ENCODE measurements at places on chromosomes 16 and 17. TPM values are rescaled to one million over a fixed set of nuclear protein-coding genes. Genes with fewer than 3 reads are reported as not detected.

- H3K4me3 ChIP-seq: no peak overlapping the region
- no peak overlapping the region for H3K27ac ChIP-seq
- no peaks in the 10 kb centered on the region for H3K4me1 ChIP-seq
- no peaks in the 10 kb centered on the region for H3K27me3 ChIP-seq
- no peaks in the 10 kb centered on the region for H3K36me3 ChIP-seq
- no peak for DNase-seq
Observed at GRCh38 chr17:7634384-7634783, 4.4 kb downstream of the SHBG start.

GRCh38 chr16:4344983-4345835 is 5.9 kb downstream of the PAM16 start:
- no peak overlapping the region for H3K27ac ChIP-seq
- H3K36me3 ChIP-seq: peaks cover 7% of the 10 kb centered on the region
- H3K4me3 ChIP-seq: no peak overlapping the region
- no peak for DNase-seq
- no peaks in the 10 kb centered on the region for H3K27me3 ChIP-seq
- H3K4me1 ChIP-seq: peaks cover 25% of the 10 kb centered on the region

GRCh38 chr16:73692861-73693260 is 603.8 kb upstream of the PSMD7 start:
- DNase-seq: no peak
- H3K36me3 ChIP-seq: no peaks in the 10 kb centered on the region
- no peaks in the 10 kb centered on the region for H3K4me1 ChIP-seq
- no peak overlapping the region for H3K4me3 ChIP-seq
- no peak overlapping the region for H3K27ac ChIP-seq
- no peaks in the 10 kb centered on the region for H3K27me3 ChIP-seq

GRCh38 chr17:39195568-39196160 is 1.8 kb downstream of the CACNB1 start:
- H3K36me3 ChIP-seq: peaks cover 28% of the 10 kb centered on the region
- peak overlapping the region; percentile 92 for H3K27ac ChIP-seq
- H3K4me3 ChIP-seq: peak overlapping the region; percentile 82
- H3K4me1 ChIP-seq: peaks cover 55% of the 10 kb centered on the region
- H3K27me3 ChIP-seq: no peaks in the 10 kb centered on the region

GRCh38 chr17:75546181-75546580 is 20.7 kb downstream of the LLGL2 start:
- H3K27ac ChIP-seq: no peak overlapping the region
- no peak for DNase-seq
- H3K36me3 ChIP-seq: no peaks in the 10 kb centered on the region
- no peak overlapping the region for H3K4me3 ChIP-seq

- no peak overlapping the region for H3K4me3 ChIP-seq
- no peaks in the 10 kb centered on the region for H3K36me3 ChIP-seq
- no peaks in the 10 kb centered on the region for H3K27me3 ChIP-seq
- H3K27ac ChIP-seq: no peak overlapping the region
- H3K4me1 ChIP-seq: peaks cover 12% of the 10 kb centered on the region
Observed at GRCh38 chr17:357644-358043, 5.0 kb upstream of the RPH3AL start.

GRCh38 chr16:88672776-88673175 is 9.9 kb upstream of the MVD start:
- H3K27me3 ChIP-seq: no peaks in the 10 kb centered on the region
- no peaks in the 10 kb centered on the region for H3K4me1 ChIP-seq
- no peaks in the 10 kb centered on the region for H3K36me3 ChIP-seq
- H3K4me3 ChIP-seq: no peak overlapping the region
- H3K27ac ChIP-seq: no peak overlapping the region

Gene PRSS53
- total RNA-seq: 13.7 TPM

DNA sequence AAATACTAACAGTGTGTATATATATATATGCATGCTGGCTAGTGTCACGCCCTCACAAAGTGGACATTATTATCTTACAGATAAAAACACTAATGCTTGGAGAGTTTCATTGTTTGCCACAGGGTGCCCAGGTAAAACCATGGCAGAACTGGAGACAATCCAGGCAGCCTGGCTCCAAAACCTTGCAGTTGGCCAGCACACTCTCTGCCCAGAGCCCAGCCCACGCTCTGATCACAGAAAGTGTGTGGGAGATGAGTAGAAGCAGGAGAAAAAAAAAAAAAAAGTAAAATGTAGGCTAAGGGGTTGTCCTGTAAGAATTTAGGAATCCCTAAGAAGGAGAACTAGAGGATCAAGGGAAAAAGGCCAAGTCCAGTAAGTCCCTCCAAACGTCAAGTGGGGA is 538.0 kb downstream of the CDH13 start:
- no peak overlapping the region for H3K4me3 ChIP-seq
- no peaks in the 10 kb centered on the region for H3K36me3 ChIP-seq
- H3K27ac ChIP-seq: no peak overlapping the region
- no peak for DNase-seq
- H3K4me1 ChIP-seq: no peaks in the 10 kb centered on the region
- H3K27me3 ChIP-seq: no peaks in the 10 kb centered on the region

Gene OR1E2
- not detected for total RNA-seq

Gene CCDC154
- 0.63 TPM for total RNA-seq

GRCh38 chr17:7139400-7139799 is 24.8 kb upstream of the ASGR2 start:
- no peaks in the 10 kb centered on the region for H3K4me1 ChIP-seq
- H3K27me3 ChIP-seq: no peaks in the 10 kb centered on the region
- H3K4me3 ChIP-seq: no peak overlapping the region
- DNase-seq: no peak
- no peak overlapping the region for H3K27ac ChIP-seq

Gene BCO1
- total RNA-seq: not detected

GRCh38 chr17:49431743-49432142 is 17.1 kb upstream of the PHB1 start:
- no peaks in the 10 kb centered on the region for H3K27me3 ChIP-seq
- no peaks in the 10 kb centered on the region for H3K36me3 ChIP-seq
- H3K4me1 ChIP-seq: no peaks in the 10 kb centered on the region
- no peak overlapping the region for H3K4me3 ChIP-seq

Gene SRL
- 0.68 TPM for total RNA-seq

Gene RRN3
- 30.2 TPM for total RNA-seq

DNA sequence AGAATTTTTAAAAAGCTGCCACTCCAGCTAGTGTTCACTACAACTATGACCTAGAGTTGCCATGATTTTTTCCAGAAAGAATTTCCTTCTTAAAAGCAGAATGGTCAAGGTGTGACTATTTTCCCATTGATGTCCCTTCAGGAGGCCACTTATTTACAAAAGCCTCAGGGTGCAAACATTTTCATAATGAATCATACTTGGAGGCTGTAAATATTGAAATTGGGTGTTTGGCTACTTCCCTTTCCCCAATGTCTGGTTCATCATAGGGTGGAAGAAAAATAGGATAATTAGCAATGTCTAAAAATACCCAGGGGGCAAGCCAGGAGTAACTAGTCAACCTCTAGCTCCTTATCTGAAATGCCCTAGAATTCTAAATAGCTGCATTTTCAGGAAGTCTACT is 18.8 kb downstream of the AXIN2 start:
- H3K4me3 ChIP-seq: no peak overlapping the region
- peaks cover 27% of the 10 kb centered on the region for H3K4me1 ChIP-seq
- peaks cover 7% of the 10 kb centered on the region for H3K36me3 ChIP-seq
- H3K27ac ChIP-seq: no peak overlapping the region

GRCh38 chr16:48102083-48103008 is 53.4 kb downstream of the ABCC12 start:
- DNase-seq: no peak
- H3K4me3 ChIP-seq: no peak overlapping the region
- H3K36me3 ChIP-seq: no peaks in the 10 kb centered on the region
- no peaks in the 10 kb centered on the region for H3K27me3 ChIP-seq
- H3K4me1 ChIP-seq: no peaks in the 10 kb centered on the region
- no peak overlapping the region for H3K27ac ChIP-seq

DNA sequence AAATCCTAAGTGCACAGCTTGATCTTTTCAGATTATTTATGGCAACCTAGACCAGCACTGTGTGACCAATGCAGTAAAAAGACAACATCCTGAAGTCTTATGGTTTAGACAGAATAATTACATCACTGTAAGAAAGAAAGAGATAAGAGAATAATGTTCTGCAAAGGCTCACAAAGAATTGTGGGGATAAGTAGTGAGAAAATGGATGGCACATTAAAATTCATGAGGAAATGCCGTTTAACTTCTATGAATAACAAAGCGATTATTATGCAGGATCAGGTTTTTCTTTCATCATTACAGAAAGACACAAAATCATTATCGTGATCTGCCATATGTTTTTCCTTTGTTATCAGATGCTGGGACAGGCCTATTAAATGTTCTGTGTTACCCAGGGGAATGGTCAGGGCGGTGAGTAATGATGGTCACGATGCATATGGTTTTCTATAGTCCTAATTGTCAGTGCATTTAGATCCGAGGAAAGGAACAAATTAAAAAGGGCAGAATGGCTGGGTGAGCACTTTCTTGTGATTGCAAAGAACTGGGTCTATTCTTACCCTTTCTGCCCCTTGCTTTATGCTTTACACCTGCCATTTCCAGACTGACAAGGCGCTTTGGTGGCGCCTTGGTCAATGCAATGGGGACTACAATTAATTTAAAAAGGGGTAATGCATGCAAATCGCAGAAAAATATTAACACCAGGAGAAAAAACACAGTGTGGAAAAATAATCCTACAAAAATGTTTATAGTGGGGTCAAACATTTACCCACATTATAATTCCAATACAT is 18.1 kb upstream of the DHX40 start:
- H3K27me3 ChIP-seq: no peaks in the 10 kb centered on the region
- H3K4me1 ChIP-seq: peaks cover 12% of the 10 kb centered on the region
- H3K36me3 ChIP-seq: no peaks in the 10 kb centered on the region
- H3K27ac ChIP-seq: no peak overlapping the region

- H3K27ac ChIP-seq: no peak overlapping the region
- no peaks in the 10 kb centered on the region for H3K27me3 ChIP-seq
- no peaks in the 10 kb centered on the region for H3K36me3 ChIP-seq
- DNase-seq: no peak
- H3K4me3 ChIP-seq: no peak overlapping the region
Observed at GRCh38 chr17:15955793-15956541, 11.0 kb downstream of the ADORA2B start.

GRCh38 chr17:37744961-37745800 is at the start of gene HNF1B:
HNF1B (minus strand) TSS chr17:37745059; CDS start chr17:37744884, 175 bp downstream.
- no peaks in the 10 kb centered on the region for H3K36me3 ChIP-seq
- H3K27me3 ChIP-seq: peaks cover 35% of the 10 kb centered on the region
- DNase-seq: no peak
- H3K4me1 ChIP-seq: peaks cover 20% of the 10 kb centered on the region

DNA sequence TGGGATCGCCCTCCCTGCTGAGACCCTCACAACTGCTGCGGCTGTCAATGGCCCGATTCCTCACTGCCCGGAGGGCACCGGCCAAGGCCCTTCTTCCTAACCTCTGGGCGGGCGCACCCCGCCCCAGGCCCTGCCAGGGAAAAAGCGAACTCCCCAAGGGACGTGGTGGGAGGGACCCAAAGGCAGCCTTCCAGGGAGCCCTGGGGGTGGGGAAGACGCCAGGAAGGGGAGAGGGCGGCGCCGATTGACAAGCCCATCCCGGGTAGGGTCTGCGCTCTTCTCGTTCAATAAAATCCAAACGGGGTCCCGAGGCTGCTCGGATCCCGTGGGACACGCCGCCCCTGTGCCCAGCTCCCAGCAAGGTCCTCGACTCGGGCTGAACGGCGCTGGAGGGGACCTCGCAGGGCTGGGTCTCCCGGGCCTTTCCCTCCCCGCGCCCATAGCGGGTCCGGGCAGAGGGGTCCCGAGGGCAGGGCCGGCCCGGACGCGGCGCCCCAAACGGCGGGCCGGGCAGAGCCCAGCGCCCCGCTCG is 416 bp downstream of the KIFC3 start:
- H3K4me3 ChIP-seq: peak overlapping the region; percentile 87
- peak overlapping the region; percentile 84 for H3K27ac ChIP-seq
- H3K27me3 ChIP-seq: no peaks in the 10 kb centered on the region
- H3K36me3 ChIP-seq: peaks cover 5% of the 10 kb centered on the region

GRCh38 chr17:29733166-29733565 is 110.5 kb upstream of the CORO6 start:
- no peak overlapping the region for H3K27ac ChIP-seq
- no peaks in the 10 kb centered on the region for H3K27me3 ChIP-seq
- DNase-seq: no peak
- H3K4me3 ChIP-seq: no peak overlapping the region
- no peaks in the 10 kb centered on the region for H3K4me1 ChIP-seq

Gene KRTAP4-4
- total RNA-seq: not detected

- no peaks in the 10 kb centered on the region for H3K4me1 ChIP-seq
- H3K4me3 ChIP-seq: no peak overlapping the region
Observed at GRCh38 chr16:85987750-85988078, 88.8 kb downstream of the IRF8 start.

GRCh38 chr16:75556431-75556950 is 439 bp upstream of the TMEM231 start:
- H3K27me3 ChIP-seq: no peaks in the 10 kb centered on the region
- H3K27ac ChIP-seq: peak overlapping the region; percentile 76
- peaks cover 3% of the 10 kb centered on the region for H3K4me1 ChIP-seq
- peak overlapping the region; percentile 83 for H3K4me3 ChIP-seq

Gene WNT9B
- not detected for total RNA-seq

Gene HOXB5
- 3.8 TPM for total RNA-seq

Gene IRX3
- total RNA-seq: 2.0 TPM

- no peak overlapping the region for H3K4me3 ChIP-seq
- no peaks in the 10 kb centered on the region for H3K4me1 ChIP-seq
- no peak for DNase-seq
Observed at GRCh38 chr17:58367461-58367860, 15.5 kb upstream of the SUPT4H1 start.

Gene SGCA
- total RNA-seq: 158 TPM

- no peak for DNase-seq
- no peaks in the 10 kb centered on the region for H3K27me3 ChIP-seq
- no peak overlapping the region for H3K27ac ChIP-seq
- H3K4me3 ChIP-seq: no peak overlapping the region
Observed at GRCh38 chr17:63481488-63481870, 4.6 kb downstream of the ACE start.

- peak overlapping the region; percentile 91 for H3K27ac ChIP-seq
- H3K36me3 ChIP-seq: no peaks in the 10 kb centered on the region
- H3K4me3 ChIP-seq: peak overlapping the region; percentile 61
- peaks cover 24% of the 10 kb centered on the region for H3K4me1 ChIP-seq
- no peak for DNase-seq
Observed at GRCh38 chr16:1181404-1182315, 28.8 kb downstream of the CACNA1H start.

GRCh38 chr16:31568577-31569359 is 41.1 kb downstream of the AHSP start:
- no peak for DNase-seq
- no peak overlapping the region for H3K27ac ChIP-seq
- H3K36me3 ChIP-seq: no peaks in the 10 kb centered on the region
- peak overlapping the region; percentile 60 for H3K4me3 ChIP-seq

Data from thoracic aorta (tissue), 2 donors.